ENCODE measurements at places on chromosomes 3 and 15.

DNA sequence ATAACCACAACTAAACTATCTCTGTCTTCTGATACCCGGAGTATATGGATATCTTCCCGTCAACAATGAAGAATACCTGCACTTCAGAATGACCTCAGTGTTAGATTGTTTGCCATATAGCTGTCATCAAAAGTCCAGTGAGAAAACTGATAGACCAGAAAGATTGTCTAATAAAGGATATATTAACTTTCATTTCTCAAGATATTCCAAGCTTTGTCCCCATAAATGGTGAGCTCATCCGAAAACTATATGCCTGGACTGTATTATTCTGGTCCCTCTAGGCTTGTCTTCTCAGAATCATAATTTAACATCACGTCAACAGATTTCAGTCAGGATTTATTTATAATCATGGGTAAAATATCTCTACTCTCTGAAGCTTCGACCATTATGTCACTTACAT is 100.5 kb downstream of the ATP8B4 start:
- no peak for DNase-seq
- no peak overlapping the region for H3K27ac ChIP-seq
- H3K4me1 ChIP-seq = no peaks in the 10 kb centered on the region
- no peaks in the 10 kb centered on the region for H3K27me3 ChIP-seq

GRCh38 chr15:61768131-61768530 is 292.1 kb downstream of the VPS13C start:
- DNase-seq = no peak
- no peaks in the 10 kb centered on the region for H3K27me3 ChIP-seq
- H3K36me3 ChIP-seq = no peaks in the 10 kb centered on the region
- no peaks in the 10 kb centered on the region for H3K4me1 ChIP-seq
- H3K27ac ChIP-seq = no peak overlapping the region
- no peak overlapping the region for H3K4me3 ChIP-seq

DNA sequence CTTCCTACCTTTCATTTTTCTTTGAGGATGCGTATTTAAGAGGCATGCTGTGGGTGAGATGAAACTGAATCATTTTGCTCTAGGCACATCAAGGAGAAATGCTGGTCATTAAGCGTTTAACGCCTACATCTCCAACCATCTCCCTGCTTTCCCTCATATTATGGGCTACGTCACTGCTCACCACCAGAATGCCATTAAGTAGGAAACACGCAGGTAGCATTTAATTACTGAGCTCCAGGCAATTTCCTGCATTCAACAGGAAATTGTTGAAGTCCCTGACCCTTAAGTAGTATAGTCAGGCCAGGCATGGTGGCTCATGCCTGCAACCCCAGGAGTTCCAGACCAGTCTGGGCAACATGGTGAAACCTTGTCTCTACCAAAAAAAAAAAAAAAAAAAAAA is 66.1 kb downstream of the CHSY1 start:
- no peak for DNase-seq
- peaks cover 61% of the 10 kb centered on the region for H3K4me1 ChIP-seq
- H3K27ac ChIP-seq = no peak overlapping the region

GRCh38 chr3:168094877-168095610 is 680 bp downstream of the GOLIM4 start:
- H3K4me1 ChIP-seq = peaks cover 21% of the 10 kb centered on the region
- DNase-seq = peak; percentile 72
- peak overlapping the region; percentile 78 for H3K4me3 ChIP-seq
- H3K27me3 ChIP-seq = no peaks in the 10 kb centered on the region
- H3K27ac ChIP-seq = peak overlapping the region; percentile 73
- H3K36me3 ChIP-seq = no peaks in the 10 kb centered on the region

DNA sequence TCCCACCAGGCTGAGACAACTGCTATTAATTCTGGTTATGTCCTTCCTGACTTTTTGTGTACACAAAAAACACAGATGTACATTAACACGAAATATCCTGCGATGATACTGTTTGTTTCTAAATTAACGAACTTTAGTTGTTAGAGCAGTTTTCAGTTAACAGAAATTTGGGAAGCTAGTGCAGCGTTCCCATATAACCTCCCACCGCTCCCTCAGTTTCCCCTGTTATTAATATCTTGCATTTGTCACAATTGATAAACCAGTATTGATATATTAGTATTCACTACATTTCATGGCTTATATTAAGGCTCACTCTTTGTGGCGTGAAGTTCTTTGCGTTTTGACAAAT is 45.3 kb upstream of the RNU6-1 start:
- no peak overlapping the region for H3K27ac ChIP-seq
- DNase-seq = no peak
- H3K4me1 ChIP-seq = peaks cover 2% of the 10 kb centered on the region
- peaks cover 8% of the 10 kb centered on the region for H3K27me3 ChIP-seq

DNA sequence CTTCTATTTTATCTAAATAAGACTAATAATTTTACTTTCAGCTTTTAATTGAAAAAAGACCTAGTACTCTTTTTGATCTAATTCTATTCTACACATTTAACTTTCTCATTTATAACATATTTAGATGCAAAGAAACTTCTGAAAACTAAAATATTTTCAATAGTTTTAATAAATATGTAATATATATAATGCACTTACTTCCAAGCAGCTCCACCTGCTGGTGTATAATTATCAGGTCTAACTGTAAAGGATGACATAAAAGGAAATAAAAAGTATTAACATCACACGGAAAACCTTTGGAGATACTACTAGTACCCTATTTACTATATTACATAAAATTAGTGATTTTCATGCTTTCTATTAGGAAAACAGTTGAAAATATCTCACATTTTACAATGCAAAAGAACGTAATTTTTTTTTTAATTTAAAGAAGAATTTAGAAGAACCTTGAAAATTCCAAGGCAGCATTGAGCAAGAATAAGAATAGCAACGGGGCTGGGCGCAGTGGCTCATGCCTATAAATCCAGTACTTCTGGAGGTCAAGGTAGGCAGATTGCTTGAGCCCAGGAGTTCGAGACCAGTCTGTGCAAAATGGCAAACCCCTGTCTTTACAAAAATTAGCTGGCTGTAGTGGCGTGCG is 10.2 kb downstream of the PLSCR5 start:
- H3K4me3 ChIP-seq = no peak overlapping the region
- H3K4me1 ChIP-seq = no peaks in the 10 kb centered on the region
- H3K36me3 ChIP-seq = no peaks in the 10 kb centered on the region
- H3K27me3 ChIP-seq = no peaks in the 10 kb centered on the region
- H3K27ac ChIP-seq = no peak overlapping the region
- DNase-seq = peak; percentile 35

DNA sequence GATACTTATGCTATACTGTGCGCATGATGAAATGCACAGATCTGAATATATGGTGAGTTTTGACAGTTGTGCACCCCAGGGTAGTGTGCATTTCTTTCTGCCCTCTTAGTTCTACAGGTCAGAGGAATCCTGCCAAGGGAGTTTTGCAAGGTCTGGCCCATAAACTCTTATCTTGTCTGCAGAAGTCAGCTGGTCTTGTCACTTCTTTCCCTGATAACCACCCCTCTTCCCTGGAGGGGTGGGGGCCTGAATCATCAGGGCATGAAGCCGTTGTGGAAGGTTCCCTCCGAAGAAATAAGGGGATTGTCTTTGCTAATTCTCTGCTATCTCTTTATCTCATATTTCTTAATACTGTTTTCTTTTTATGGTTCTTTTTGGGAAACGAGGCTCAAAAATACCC is 30.4 kb downstream of the TRIM71 start:
- no peak for DNase-seq
- H3K4me3 ChIP-seq = no peak overlapping the region
- H3K27ac ChIP-seq = no peak overlapping the region
- no peaks in the 10 kb centered on the region for H3K4me1 ChIP-seq
